ENCODE measurements at places on chromosomes 1 and 21. TPM values are rescaled to one million over a fixed set of nuclear protein-coding genes. Genes with fewer than 3 reads are reported as not detected.

TRNP1 gene
- 92.9 TPM for total RNA-seq

ADPRS gene
- total RNA-seq = 15.1 TPM

WDR3 gene
- total RNA-seq = 1.4 TPM

AMPD1 gene
- not detected for total RNA-seq

DNA sequence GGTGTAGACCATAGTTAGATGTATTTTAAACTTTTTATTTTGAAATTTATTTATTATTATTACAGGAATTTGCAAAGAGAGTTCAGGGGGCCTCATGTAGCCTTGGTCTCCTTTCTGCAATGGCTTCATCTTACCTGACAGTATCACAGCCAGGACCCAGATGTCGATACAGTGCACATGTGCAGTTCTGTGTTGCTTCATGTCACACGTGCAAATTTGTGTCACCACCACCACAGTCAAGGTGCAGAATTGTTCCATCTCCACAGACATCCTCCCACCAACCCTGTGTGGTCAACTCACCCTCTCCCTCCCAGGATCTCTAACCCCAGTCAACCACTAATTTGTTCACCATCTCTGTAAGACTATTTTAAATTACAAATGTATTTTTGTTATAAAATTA lies 184.5 kb downstream of the CAMTA1 start:
- no peak for DNase-seq
- no peak overlapping the region for H3K27ac ChIP-seq
- no peaks in the 10 kb centered on the region for H3K4me1 ChIP-seq

DNA sequence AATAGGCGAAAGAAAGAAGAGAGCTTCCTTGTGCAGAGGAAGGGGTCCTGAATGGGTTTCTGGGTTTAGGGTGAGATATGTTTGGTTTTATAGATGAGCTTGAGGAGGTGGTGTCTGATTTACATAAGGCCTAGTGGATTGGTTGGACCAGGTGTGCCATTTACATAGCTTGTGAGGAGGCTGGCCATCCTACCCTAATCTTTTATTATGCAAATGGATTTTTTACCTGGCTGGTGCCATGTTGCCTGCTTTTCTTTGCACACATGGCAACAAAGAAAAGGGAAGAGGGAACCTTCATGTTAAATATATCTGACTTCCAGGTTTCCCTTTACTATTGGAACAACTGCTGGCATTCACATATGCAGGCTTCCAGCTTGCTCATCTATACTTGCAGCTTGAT lies 585.3 kb downstream of the PTPRU start:
- no peaks in the 10 kb centered on the region for H3K4me1 ChIP-seq
- DNase-seq = no peak
- H3K36me3 ChIP-seq = no peaks in the 10 kb centered on the region
- no peak overlapping the region for H3K27ac ChIP-seq
- H3K27me3 ChIP-seq = peaks cover 31% of the 10 kb centered on the region

DNA sequence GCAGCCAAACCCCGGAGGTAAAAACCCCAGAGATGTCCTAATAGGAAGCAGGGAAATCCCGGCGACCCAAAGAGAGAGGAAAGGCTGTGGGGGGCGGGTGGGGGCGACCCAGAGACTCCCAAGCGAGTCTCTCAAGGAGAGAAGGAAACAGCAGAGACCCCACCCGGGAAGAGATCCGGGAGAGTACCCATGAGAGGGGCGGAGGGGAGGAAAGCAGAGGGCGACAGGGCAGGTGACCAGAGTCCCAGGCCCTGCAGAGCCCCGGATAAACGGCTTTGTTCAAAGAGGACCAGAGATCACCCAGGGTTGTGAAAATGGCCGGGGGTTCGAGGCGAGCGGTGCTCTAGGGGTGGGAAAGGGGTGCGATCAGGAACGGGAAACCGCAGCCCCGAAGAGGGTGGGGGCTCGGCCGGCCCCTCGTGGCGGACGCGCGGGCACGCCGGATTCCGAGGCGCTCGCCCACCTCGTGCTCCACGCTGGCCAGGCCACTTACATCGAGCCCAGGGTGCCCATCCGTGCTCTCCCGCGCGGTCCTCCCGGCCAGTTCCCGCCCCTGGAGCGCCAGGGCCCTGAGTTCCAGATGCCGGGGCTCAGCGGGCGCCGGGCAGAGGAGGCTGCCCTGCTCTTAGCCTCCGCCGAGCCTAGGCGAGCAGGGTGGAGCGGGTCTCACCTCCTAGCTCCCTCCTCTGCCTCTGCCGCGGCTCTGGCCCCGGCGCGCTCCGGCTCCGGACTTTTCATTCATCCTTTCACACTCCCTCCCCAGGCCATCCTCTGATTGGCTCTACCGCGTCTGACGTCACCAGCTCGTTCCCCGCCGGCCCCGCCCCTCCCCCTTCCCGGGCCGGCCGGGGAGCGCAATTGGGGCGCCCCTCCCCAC lies 52.3 kb downstream of the RHBG start:
- H3K4me1 ChIP-seq = peaks cover 26% of the 10 kb centered on the region
- peak; percentile 74 for DNase-seq
- H3K27me3 ChIP-seq = peaks cover 12% of the 10 kb centered on the region
- no peaks in the 10 kb centered on the region for H3K36me3 ChIP-seq
- peak overlapping the region; percentile 34 for H3K4me3 ChIP-seq

GRCh38 chr1:162145280-162145965 lies 75.9 kb downstream of the NOS1AP start:
- peak; percentile 53 for DNase-seq
- H3K27ac ChIP-seq = no peak overlapping the region
- no peaks in the 10 kb centered on the region for H3K36me3 ChIP-seq
- H3K4me1 ChIP-seq = no peaks in the 10 kb centered on the region

DNA sequence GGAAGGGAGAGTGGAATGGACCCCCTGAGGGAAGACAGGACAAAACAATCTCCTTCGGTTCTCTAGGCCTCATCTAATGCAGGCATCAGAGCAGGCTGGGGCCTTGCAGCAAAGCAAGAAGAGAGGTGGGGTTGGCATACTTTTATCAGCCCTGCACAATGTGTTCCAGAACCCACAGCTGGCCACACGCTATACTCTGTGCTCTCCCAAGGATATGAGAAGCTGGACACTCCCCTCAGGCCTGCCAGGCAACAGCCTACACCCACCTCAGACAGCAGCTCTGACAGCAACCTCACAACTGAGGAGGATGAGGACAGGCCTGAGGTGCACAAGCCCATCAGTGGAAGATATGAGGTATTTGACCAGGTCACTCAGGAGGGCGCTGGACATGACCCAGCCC lies 27.3 kb downstream of the LY9 start:
- H3K27me3 ChIP-seq = no peaks in the 10 kb centered on the region
- no peaks in the 10 kb centered on the region for H3K4me1 ChIP-seq
- H3K4me3 ChIP-seq = no peak overlapping the region

DNA sequence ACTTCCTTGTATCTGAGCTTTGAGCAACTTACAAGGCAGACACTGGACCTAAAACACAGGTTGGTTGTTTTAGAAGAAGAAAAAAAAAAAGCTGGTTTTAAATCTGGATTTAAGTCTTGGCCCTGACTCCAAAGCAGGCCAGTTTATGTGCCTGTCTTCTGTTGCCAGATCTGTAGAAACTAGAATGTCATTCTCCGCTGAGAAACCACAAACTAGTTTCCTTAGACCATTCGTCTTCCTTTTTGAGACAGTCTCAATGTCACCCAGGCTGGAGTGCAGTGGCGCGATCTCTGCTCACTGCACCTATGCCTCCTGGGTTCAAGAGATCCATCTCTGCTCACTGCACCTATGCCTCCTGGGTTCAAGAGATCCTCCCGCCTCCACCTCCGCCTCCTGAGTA lies 33.9 kb downstream of the APP start:
- H3K27ac ChIP-seq = no peak overlapping the region
- no peaks in the 10 kb centered on the region for H3K27me3 ChIP-seq
- DNase-seq = no peak
- peaks cover 21% of the 10 kb centered on the region for H3K4me1 ChIP-seq

GRCh38 chr1:21242846-21243245 lies 47.4 kb downstream of the ECE1 start:
- no peaks in the 10 kb centered on the region for H3K27me3 ChIP-seq
- H3K4me1 ChIP-seq = peaks cover 4% of the 10 kb centered on the region
- peaks cover 65% of the 10 kb centered on the region for H3K36me3 ChIP-seq
- no peak for DNase-seq
- no peak overlapping the region for H3K27ac ChIP-seq

- H3K27me3 ChIP-seq = no peaks in the 10 kb centered on the region
- no peak for DNase-seq
- no peaks in the 10 kb centered on the region for H3K36me3 ChIP-seq
- peaks cover 21% of the 10 kb centered on the region for H3K4me1 ChIP-seq
Measured at GRCh38 chr1:202143011-202143767, 1.3 kb downstream of the ARL8A start.

DNA sequence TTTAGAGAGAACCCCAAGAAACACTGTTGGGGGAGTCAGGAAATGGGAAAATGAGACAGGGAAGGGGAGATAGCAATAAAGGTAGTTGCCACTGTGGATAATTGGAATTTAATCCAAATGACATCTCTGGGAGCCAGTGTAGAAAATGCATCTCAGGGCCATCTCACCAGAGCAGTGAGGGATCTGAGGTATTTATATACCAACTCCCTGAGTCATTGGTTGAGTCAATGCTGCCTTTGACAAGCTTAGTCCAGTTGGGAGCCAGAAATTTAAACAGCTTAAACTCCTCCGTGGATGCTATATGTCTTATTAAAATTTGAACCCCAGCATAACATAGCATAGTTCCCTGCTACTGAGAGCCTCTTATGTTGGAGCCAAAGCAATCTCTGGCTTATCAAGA lies 140.3 kb downstream of the SLC30A10 start:
- H3K4me3 ChIP-seq = no peak overlapping the region
- no peaks in the 10 kb centered on the region for H3K27me3 ChIP-seq
- H3K36me3 ChIP-seq = no peaks in the 10 kb centered on the region
- H3K4me1 ChIP-seq = no peaks in the 10 kb centered on the region
- H3K27ac ChIP-seq = no peak overlapping the region

GRCh38 chr1:101233495-101233894 lies 3.3 kb upstream of the S1PR1 start:
- no peaks in the 10 kb centered on the region for H3K36me3 ChIP-seq
- H3K4me1 ChIP-seq = peaks cover 28% of the 10 kb centered on the region
- no peak overlapping the region for H3K4me3 ChIP-seq
- H3K27ac ChIP-seq = no peak overlapping the region
- no peak for DNase-seq
